G401 (cell line): ENCODE measurements at places on chromosomes 5 and 9.

- no peak for DNase-seq
Measured at GRCh38 chr5:39505791-39506190, 81.0 kb upstream of the DAB2 start.

GRCh38 chr9:93955111-93955980, at the start of gene BARX1:
Gene BARX1, minus strand, starts transcription at chr9:93955355. Its CDS starts 209 bp downstream, at chr9:93955146.
- DNase-seq = no peak

- peak; percentile 46 for DNase-seq
Measured at GRCh38 chr9:121929893-121930875, 162.9 kb downstream of the TTLL11 start.

DNA sequence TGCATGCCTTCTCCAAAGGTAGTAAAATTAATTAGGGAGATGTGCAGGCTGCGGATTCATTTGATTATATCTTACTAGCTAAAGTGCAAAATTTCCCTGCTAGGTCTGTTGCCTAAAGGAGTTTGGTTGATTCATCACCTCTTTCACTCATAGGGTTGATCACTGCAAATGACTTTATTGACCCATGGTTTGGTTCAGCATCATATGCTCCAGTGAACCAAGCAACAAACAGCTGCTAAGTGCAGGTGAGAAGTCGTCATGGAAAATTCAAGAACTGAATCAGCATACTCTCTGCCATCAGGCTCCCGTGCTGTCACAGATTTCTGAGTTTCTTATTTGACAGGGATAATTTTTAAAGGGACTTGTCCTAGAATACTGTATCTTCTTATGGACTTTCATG, 571.8 kb upstream of the CDH18 start:
- peak; percentile 32 for DNase-seq

- peak; percentile 16 for DNase-seq
Measured at GRCh38 chr5:153537207-153537606, 46.7 kb downstream of the GRIA1 start.

GRCh38 chr9:79284081-79284480, 287.7 kb upstream of the TLE4 start:
- DNase-seq = no peak

GRCh38 chr5:72511366-72511765, 4.2 kb upstream of the ZNF366 start:
- DNase-seq = no peak

DNA sequence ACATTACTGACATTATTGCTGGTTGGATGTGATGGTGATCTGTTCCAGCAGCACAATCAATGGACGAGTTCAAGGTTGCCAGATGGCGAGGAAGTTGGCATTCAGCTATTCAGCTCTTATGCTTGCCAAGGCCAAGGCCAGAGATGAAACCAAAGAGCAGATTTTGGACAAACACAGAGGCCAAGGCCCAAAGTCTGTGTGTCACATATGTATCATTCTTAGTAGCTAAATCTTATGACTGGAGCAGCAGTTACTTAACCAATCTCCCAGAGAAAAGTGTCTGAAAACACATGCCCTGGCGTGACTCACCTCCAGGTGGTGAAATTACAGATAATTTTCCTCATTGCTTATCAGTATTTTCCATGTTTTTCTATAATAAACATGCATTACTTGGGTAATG, 189.0 kb upstream of the EGFLAM start:
- DNase-seq = peak; percentile 89

DNA sequence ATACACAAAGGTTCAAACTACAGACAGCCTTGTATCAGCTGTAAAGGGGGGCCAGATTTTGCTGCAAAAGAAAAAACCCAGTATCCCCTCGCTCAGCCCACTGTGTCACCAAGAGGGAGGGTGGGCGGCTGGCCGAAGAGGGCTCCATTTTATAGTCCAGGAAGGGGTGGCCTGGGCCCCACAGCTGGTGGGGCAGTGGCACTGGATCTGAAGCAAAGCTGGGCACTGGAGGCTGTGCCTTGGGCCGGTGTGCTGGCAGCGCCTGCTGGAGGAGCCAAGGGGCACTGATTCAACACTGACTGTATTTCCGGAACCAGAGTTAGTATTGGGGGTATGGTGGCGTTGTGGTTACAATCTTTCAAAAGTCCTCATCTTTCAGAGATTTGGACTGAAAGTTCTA, 9.1 kb downstream of the BRD3 start:
- DNase-seq = no peak

DNA sequence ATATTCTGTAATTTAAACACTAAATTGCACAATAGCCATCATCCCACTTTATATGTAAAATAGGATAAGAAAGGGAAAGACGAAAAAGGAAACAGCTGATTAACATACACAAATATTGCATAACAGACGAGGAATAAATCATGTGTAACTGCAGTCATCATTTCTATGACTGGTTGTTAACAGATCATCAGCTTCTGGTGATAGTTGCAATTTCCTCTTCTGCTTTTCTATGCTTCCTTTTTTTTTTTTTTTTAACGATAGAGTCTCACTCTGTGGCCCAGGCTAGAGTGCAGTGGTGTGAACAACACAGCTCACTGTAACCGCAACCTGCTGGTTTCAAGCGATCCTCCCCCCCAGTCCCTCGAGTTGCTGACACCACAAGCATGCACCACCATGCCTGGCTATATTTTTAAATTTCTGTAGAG, 22.5 kb upstream of the JAKMIP2 start:
- no peak for DNase-seq

GRCh38 chr9:71249729-71250317, 128.4 kb upstream of the TRPM3 start:
- DNase-seq = peak; percentile 91

DNA sequence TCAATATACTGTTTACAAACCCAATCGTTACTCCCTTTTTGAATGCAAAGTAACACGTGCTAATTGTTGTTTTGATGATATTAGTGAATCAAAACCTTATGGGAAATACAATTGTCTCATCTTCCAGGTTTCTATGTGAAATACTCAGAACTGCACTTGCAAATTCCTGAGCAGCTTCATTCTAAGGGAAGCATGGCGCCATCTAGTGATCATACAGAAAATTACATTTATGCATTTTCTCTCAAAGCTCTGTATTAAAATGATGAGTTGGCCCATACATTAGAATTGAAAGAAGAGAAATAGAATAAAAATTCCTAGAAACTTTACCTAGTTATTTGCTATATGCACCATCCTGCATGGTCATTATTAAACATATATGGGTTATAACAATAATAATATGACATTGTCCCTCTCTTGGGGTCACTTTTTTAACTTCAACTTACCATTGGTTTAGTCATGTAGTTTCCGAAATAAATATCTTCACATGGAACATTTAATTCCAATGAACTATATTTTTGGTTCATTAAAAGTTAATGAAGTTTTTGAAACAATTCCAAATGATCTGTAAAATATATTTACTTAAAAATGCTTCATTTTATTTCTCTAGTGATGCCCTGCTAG, 220.0 kb downstream of the PDE4D start:
- peak; percentile 72 for DNase-seq
